ENCODE measurements at places on chromosomes 4 and X.

DNA sequence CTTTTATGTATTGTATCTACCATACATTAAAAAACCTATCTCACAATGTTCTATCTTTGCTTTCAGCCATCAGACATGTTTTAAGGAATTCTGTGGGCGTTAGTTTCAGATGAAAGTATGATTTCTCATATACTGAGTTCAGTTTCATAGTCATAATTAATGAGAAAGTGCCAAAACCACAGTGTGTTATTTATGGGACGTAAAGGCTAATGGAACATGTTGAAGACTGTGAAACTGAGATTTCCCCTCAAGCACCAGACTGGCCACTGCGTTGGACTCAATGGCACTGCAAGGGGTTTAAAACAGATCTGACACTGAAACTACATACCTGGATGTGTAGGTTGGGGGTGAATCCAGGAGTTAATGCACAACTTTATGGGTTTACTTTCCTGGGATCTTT, 32.0 kb downstream of the F8 start:
- no peak for DNase-seq

GRCh38 chr4:152220201-152220666, 315.7 kb downstream of the FBXW7 start:
- no peak for DNase-seq

GRCh38 chr4:179750374-179750773, 2308.1 kb upstream of the AGA start:
- DNase-seq: no peak

DNA sequence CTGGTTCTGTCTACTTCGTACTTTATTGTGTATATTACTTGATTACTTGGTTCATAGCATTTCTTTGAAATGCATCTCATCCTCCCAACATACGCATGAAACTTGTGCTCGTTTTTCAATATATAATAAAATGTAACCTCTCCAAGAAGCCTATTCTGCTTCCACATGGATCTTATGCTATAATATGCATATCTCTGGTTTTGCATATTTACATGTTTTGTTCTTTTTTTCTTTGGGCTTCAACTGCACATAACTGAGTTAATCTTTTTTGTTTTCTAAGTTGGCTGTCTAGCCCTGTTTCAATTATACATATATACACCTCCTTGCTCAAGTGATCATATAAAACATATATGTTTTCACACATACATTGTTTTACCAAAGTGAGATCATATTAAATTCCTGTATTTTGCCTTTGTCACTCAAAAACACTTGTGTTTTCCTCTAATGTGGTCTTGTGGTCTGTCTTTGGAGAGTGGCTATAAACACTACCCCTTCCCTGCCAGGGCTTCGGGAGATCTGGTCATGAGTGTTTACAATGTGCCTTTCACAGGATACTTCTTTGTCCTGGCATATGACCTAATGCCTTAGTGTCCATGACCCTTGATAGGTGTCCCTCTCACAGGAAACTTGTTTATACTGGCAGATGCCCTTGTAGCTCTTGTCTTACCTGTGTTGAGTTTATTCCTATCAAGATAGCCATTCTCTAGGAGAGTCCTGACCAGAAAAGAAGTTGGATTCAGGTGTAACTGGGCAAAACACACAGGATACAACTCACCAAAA, 17.6 kb downstream of the USP53 start:
- no peak for DNase-seq

- no peak for DNase-seq
These were observed 5.9 kb upstream of the SEPTIN6 start for GRCh38 chrX:119698845-119699244.

- no peak for DNase-seq
These were observed 93.6 kb downstream of the TASL start for GRCh38 chrX:30483996-30484395.

DNA sequence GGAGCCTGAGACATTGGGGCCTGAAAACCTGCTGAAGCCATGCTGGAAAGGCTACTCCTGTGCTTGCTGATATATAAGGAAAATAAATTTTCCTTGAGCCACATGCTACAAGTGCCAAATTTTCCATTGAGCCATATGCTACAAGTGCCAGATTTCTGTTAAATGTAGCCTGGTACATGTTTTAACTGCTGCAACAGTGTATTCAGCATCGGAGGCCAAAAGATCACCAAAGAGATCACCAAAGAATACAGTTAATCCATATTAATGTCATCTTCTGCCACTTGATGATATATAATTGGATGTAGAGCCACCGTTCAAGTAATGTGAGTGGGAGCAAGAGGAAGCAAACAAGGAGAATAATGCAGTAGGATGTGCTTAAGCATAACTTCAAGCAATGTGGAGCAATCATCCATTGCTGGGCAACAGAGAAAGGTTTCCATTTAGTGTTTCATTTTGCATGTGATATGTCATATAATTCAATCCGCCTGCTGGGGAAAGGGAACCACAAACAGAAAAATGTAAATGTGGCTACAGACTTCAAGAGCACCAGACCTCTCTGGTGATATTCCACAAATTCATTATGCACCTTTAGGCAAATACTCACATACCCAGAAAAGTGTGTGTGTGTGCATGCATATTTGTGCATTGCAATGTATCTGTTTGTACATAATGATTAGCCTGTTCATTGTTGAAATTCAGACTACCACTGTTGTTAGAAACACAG, 295.9 kb downstream of the KCNIP4 start:
- DNase-seq: no peak

GRCh38 chr4:2796849-2797544, 4.1 kb downstream of the SH3BP2 start:
- no peak for DNase-seq

GRCh38 chrX:18949944-18950301, 34.0 kb downstream of the PHKA2 start:
- DNase-seq: no peak

DNA sequence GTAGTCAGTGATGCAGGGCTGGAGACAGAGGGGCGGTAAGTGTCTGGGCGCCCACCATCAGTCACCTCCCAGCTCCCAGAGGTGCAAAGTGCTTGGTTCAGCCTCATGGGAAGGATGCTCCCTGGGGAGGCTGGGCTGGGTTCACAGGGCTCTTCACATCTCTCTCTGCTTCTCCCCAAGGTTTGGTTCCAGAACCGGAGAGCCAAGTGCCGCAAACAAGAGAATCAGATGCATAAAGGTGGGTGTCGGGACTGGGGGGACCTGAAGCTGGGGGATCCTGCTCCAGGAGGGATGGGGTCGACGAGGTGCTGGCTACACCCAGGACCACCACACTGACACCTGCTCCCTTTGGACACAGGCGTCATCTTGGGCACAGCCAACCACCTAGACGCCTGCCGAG, 10.1 kb downstream of the SHOX start:
- DNase-seq: no peak

DNA sequence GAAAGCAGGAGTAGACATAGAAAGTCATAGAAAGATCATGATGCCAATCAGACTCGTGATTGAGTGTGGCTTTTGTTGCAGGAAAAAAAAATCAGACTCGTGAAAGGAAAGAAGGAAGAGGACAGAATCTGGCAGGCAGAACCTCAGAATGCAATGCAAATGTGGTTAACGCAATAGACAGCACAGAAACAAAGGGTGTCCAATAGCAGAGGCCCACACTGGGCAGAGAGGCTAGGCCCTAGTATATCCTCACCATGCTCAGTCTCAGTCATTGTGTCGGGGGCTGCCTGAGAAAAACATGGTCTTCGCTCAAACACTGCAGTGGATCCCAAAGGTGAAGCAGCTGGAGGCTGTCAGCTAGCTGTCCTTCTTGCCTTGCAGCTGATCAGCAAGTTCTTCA, 102.8 kb upstream of the MAOA start:
- no peak for DNase-seq

- no peak for DNase-seq
These were observed 298.7 kb upstream of the KLF3 start for GRCh38 chr4:38365261-38365660.

DNA sequence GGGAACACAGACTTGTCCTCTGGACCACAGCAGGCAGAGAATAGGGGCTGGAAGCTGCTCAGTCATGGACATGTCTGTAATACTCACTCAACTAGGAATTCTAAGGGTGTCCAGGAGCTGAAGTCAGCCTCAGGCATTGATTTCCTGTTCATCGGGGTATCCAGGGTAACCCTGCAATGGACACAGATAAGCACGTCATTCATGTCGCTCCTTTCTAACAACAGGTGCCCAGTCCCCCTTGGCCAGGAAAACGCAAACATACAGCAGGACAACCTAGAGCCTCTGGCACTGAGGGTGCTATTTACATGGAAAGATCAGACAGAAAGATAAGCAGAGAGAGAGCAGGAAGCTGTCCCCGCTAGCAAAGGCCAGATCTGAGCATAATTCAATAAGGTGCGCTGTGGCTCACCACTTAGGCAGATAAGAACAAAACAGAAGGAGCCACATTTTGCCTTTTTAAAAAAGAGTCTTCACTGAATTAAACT, 21.3 kb downstream of the QDPR start:
- DNase-seq: no peak

DNA sequence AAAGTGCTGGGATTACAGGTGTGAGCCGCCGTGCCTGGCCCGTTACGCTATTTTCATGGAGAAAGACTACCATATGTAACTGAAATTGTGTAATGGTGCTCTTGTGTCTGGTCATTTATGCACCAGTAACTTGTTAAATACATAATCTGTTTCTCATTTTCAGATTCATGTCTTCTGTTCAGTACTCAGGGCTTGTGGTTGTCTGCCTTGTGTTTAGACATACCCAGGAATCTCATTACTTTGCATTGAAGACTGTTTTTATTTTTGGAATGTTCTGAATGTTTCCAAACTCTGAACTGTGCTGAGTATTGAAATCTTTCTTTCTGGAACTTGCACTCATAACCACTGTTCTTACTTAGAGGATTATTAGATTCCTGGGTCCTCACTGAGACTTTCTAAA, 52.8 kb downstream of the PDLIM5 start:
- DNase-seq: peak; percentile 77

DNA sequence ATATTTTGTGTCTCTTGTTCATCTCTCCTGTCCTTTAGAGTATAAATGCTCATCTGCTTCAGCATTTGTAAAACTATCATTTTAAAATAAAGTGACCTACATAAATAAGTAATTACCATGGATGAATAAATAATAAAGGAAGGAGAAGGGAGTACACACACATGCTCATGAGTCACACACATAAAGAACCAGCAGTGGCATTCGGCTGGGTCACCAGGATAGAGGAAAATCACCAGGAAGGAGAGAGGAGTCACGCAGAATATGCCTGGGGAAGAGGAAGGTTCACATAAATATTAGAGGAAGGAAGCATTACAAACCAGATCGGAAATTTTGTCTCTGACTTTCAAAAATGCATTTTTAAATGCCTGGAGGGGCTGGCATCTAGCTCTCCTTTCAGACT, 38.5 kb upstream of the MED14 start:
- DNase-seq: no peak

- DNase-seq: no peak
These were observed 263.6 kb downstream of the DCTD start for GRCh38 chr4:182653596-182653995.

GRCh38 chrX:129963729-129964128, 18.7 kb upstream of the BCORL1 start:
- DNase-seq: no peak

- DNase-seq: no peak
These were observed 132.1 kb upstream of the SLC4A4 start for GRCh38 chr4:71206763-71207162.
